Activated CD4-positive, alpha-beta T cell treated with anti-CD3 and anti-CD28 coated beads for 36 hours (primary cell): ENCODE measurements at places on chromosomes 7 and 10.

DNA sequence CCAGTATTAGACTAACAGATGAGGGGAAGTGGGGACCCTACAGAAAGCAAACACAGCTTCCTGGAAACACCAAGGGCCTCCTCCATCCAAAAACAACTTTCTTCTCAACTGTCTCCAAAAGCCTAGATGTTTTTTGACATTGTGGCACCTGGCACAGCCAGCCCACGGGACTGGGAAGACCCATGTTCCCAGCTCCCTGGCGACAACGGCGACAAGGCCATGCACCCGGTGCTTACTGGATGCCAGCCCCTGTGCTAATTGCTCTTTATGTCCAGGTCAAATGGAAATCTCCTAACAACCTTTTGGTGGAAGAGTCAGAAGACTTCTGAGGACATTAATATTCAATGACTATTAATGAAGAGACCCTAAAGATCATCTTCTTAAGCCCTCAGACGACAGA is 7.1 kb downstream of the FGFR2 start:
- DNase-seq, result no peak

DNA sequence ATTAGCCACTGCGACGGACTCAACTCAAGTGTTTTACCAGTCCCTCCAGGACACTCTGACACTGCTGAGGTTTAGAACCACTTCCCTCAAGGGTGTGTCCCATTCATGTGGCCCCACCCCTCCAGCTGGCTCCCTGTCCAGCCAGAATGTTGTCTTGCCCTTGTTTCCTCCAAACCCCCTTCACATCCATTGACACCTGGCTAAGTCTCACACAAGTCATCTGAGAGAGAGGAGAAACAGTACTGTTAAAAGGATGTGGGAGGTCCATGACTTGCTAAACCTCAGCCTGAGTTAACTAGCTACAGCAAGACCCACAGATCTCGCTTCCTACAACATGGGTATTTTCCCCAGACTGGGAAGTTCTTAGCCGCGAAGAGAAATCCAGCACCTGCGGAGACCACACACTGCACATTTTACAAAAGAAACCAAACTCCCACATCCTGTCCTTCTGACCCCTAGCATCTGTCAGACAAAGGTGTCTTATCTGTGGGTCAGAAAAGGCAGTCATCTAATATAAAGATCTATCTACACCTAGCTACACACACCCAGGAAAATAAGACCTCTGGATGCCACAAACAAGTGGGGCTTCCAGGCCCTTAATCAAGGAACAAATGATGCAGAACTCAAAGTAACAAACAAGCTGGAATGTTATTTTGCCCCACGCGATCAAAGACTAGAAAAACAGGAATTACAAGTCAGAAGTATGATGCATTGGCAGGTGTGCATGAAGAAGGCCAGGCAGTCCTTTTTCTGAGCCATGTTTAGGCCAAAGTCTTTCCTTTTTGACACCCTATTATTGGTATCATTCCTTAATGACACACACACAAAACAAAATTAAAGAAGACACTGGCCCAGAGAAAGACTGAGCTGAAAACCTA is 13.9 kb downstream of the OSBPL3 start:
- peak; percentile 51 for DNase-seq

DNA sequence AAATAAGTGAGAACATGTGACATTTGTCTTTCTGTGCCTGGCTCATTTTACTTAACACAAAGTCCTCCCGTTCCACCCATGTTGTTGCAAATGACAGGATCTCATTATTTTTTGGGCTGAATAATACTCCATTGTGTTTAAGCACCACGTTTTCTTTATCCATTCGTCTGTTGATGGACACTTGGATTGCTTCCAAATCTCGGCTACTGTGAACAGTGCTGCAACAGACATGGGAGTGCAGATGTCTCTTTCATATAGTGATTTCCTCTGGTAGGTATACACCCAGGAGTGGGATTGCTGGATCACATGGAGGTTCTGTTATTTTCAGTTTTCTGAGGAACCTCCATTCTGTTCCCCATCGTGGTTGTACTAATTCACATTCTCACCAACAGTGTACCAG is 264.4 kb upstream of the GALNT17 start:
- DNase-seq, result no peak

- DNase-seq, result no peak
Observed at GRCh38 chr7:110647266-110647665, 443.7 kb upstream of the LRRN3 start.

GRCh38 chr10:112624546-112625048 is 177.6 kb downstream of the VTI1A start:
- DNase-seq, result no peak

DNA sequence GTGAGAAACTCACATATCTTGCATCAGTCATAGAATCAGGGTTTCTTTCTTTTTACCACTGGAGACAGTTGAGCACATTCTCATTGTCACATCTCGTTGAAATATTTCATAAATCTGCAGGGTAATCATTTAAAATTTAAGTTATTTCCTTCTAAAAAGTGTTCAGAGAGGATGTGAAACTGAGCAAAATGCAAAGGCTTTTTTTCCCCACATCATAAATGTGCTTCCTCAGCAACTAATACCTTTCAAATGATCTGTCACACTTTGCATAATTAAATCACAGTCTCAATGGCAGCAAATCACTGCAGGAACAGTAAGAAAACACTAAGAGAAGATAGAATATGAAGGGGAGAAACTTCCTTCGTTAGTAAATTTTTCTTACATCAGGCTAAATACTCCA is 187.5 kb downstream of the EVX1 start:
- DNase-seq, result no peak

GRCh38 chr10:5447056-5447455 is 34.7 kb downstream of the NET1 start:
- no peak for DNase-seq

GRCh38 chr10:5442990-5443370 is 30.6 kb downstream of the NET1 start:
- DNase-seq, result no peak

DNA sequence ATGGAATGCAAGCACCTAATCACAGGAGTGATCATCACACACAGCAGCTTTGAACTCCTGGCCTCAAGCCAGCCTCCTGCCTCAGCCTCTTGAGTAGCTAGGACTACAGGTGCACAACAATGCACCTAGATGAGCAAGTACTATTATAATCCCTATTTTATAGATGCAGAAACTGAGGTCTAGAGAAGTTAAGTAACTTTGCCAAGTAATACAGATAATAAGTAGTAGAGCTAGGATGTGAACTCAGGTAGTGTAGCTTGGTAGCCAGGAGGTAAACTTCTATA is 33.7 kb downstream of the DNAJC12 start:
- no peak for DNase-seq

GRCh38 chr10:100745882-100746783 is 751 bp downstream of the PAX2 start:
- DNase-seq, result no peak

DNA sequence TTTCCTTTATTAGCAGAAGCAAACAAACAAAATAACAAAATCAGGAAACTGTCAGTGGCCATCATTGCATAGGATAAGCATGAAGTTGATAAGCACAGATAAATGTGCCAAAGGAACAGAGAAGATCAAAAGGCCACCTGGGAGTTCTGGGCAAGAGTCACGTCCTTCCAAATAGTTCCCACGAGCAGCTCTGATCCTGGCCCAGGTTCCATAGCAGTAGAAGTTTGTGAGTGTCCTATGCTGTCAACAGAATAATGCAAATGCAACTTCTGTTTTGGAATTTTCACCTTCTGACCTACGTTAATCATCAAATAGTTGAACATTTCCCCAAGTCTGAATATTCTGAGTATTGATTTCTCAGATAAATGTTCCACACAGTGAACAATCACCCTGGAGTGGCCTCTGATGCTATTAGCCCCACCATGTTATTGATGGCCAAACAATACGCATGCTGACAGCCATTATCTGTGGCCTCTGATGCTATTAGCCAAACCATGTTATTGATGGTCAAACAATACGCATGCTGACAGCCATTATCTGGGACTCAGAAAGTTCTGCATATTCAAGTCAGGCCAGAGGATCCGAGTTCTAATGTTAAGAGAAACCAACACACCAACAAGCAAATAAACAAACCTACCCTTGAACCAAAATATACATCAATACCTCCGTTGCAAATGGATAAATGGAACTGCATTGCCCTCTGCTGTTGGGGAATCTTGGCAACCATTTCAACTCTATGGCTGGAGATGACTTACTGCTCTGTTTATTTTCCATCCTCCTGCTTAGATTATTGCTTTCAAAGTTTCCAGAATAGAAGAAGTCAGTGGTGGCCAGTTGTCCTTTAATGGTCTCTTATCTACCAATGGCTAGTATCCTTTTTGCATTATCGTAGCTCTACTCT is 63.3 kb downstream of the MRC1 start:
- DNase-seq, result peak; percentile 9

GRCh38 chr7:15829691-15830090 is 143.2 kb upstream of the MEOX2 start:
- no peak for DNase-seq

DNA sequence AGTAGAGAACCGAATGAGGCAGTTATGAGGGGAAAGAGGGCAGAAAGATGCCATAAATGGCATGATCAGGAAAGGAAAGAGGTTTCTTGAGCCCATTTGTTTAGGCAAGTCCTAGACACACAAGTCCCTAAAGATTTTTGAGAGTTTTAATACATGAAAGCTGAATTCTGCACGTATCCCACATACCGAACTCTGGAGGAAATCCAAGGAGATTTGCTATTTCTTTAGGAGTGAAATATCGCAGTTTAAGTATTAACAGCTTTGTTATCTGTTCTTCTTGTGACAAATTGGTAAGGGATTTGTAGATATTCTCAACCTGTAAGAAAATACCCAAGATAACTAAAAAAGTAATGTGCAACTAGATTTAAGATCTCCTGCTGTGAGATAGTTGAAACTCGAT is 23.7 kb upstream of the CUBN start:
- DNase-seq, result no peak

DNA sequence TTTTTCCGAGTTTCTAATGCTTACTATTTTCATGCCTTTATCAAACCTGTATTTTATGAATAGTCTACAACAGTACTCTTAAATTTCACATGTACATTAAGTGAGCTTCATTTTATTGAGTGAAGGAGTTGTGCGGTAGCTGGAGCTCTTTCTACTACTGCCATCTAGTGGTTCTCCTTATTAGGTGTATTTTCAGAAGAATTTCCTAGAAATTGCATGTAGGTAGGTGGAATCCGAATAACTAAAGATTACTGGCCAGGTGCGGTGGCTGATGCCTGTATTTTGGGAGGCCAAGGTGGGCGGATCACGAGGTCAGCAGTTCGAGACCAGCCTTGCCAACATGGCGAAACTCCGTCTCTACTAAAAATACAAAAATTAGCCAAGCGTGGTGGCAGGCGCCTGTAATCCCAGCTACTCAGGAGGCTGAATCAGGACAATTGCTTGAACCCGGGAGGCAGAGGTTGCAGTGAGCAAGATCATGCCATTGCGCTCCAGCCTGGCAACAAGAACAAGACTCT is 38.3 kb downstream of the LRRC72 start:
- peak; percentile 47 for DNase-seq

DNA sequence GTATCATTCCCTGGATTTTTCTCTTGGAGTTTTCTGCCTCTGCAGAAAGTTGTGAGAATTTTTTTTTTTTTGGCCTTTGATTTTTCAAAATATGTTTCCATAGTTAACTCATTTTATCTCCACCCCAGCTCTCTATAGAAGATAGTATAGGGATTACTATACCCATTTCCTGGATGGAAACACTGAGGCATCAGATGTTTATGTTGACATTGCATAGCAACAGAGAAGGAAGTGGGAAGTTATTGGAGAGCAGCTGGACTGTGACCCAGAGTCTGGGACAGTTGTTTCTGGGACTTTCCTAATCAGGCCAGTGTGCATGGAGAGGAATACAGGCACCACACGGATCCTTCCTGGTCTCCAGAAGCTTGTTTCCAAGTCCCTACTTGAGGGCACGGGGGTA is 158.0 kb downstream of the CDH23 start:
- no peak for DNase-seq

GRCh38 chr7:151840088-151840910 is 36.6 kb downstream of the PRKAG2 start:
- no peak for DNase-seq

GRCh38 chr10:86343761-86344160 is 22.8 kb downstream of the GRID1 start:
- no peak for DNase-seq

DNA sequence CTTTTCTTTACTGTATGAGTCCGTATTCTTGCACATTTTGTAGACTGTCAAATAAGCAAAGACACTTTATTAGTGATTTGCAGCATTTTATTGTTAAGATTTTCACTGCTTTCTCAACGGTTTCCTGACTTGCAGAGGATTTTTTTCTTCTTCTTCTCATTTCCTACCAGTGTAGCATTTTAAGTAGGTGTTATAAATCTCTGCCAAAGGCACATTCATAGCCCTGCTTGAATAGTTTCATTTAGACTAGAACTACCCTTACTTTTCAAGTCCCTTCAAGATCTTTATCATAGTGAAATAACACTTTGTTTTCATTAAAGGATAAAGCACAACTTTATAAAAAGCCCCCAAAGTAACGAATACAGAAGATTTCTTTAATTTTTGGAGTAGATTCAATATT is 271.4 kb downstream of the TSPAN12 start:
- no peak for DNase-seq

- DNase-seq, result no peak
Observed at GRCh38 chr10:61097026-61097425, 153.0 kb upstream of the RHOBTB1 start.

GRCh38 chr7:4689668-4690067 is 7.6 kb downstream of the FOXK1 start:
- no peak for DNase-seq

GRCh38 chr10:13470270-13470669 is 58.5 kb downstream of the BEND7 start:
- DNase-seq, result no peak

- DNase-seq, result no peak
Observed at GRCh38 chr10:131938681-131939080, 37.9 kb downstream of the PPP2R2D start.

DNA sequence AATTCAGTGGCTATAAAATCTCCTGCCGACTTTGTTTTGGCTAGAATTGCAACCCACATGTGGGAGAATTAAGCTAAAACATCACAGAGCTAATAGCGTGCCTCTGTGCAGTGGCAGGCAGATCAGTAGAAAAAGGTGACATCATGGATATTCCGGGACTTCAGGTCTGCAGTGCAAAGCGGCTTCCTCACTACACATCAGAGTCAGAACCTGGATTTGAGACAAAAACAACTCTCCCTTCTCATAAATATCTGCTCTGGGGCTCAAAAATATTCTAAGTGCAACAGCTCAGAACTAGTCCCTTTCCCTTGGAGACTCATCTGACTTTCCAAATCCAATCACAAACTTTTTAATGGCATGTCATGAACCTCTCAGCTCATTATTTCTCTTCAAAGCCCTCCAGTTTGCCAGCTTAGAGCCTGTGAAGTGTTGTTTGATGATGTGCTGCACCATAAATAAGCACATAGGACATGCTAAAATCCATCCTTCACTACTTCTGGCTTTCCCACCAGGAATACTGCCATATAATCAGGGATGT is 337.1 kb downstream of the RNLS start:
- DNase-seq, result no peak

- no peak for DNase-seq
Observed at GRCh38 chr7:25842201-25842733, 309.7 kb upstream of the NFE2L3 start.

GRCh38 chr7:130896898-130897514 is 163.0 kb upstream of the KLF14 start:
- peak; percentile 87 for DNase-seq

- DNase-seq, result no peak
Observed at GRCh38 chr7:140972876-140973829, 41.6 kb downstream of the MRPS33 start.
